H1 (cell line): ENCODE measurements at places on chromosomes 6 and 20. TPM values are rescaled to one million over a fixed set of nuclear protein-coding genes. Genes with fewer than 3 reads are reported as not detected.

DNA sequence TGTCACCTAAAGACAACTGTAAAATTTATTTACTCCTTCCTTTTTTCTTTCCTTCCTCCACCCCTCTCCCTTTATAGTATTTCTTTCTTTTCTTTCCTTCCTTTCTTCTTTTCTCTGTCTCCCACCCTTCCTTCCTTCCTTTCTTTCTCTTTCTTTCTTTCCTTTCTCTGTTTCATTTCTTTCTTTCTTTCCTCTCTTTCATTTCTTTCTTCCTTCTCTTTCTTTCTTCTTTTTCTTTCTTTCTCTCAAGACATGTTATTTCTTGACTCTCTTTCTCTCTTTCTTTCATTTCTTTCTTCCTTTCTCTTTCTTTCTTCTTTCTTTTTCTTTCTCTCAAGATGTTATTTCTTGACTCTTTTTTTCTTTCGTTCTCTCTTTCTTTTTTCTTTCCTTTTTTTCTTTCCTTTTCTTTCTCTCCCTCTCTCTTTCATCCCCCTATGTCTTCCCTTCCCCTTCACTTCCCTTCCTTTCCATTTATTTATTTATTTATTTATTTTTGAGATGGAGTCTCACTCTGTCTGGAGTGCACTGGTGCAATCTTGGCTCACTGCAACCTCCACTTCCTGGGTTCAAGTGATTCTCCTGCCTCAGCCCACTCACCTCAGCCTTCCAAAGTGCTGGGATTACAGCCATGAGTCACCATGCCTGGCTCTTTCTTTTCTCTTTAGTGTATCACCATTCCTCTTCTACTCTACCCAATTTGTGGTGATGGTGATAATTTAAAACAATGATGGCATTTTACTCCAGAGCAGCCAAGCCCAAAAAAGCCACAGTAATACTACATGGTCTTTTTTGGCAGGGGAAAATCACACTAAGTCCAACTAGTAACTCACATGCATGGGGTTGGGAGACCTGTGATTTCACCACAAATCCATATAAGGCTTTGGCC lies 188.2 kb downstream of the ADGRG6 start:
- no peak overlapping the region for H3K4me3 ChIP-seq
- no peak overlapping the region for H3K27ac ChIP-seq
- H3K27me3 ChIP-seq = no peaks in the 10 kb centered on the region
- no peak for DNase-seq
- H3K4me1 ChIP-seq = no peaks in the 10 kb centered on the region
- H3K36me3 ChIP-seq = no peaks in the 10 kb centered on the region

DNA sequence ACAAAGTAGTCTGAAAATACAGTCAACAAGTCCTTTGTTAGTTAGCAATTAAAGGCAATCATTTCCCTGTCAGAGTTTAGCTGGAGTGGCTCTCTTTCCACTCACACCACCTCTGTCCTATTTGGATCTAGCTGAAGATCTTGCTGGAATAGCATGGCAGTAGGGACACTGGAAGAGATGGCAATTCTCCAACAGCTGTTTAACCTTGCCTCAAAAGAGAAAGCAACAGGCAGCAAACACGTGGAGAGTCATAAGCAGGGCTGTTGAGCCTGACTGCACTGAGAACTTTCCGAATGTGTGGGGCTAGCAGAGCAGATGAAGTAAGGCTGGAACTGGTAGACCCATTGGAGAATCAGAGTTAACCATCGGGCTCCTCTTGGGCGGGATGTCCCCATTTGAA lies 38.0 kb upstream of the PRSS35 start:
- no peak overlapping the region for H3K27ac ChIP-seq
- no peaks in the 10 kb centered on the region for H3K27me3 ChIP-seq
- H3K4me3 ChIP-seq = no peak overlapping the region
- no peak for DNase-seq

GRCh38 chr20:51058017-51058416 lies 35.1 kb upstream of the KCNG1 start:
- H3K36me3 ChIP-seq = no peaks in the 10 kb centered on the region
- H3K4me3 ChIP-seq = no peak overlapping the region
- DNase-seq = no peak
- H3K27me3 ChIP-seq = no peaks in the 10 kb centered on the region
- no peak overlapping the region for H3K27ac ChIP-seq
- no peaks in the 10 kb centered on the region for H3K4me1 ChIP-seq

- no peak overlapping the region for H3K27ac ChIP-seq
- H3K36me3 ChIP-seq = no peaks in the 10 kb centered on the region
- DNase-seq = peak; percentile 33
- H3K4me1 ChIP-seq = no peaks in the 10 kb centered on the region
Observed at GRCh38 chr6:6494677-6495076, 93.8 kb upstream of the LY86 start.

- no peaks in the 10 kb centered on the region for H3K27me3 ChIP-seq
- H3K4me1 ChIP-seq = no peaks in the 10 kb centered on the region
Observed at GRCh38 chr6:136012943-136013342, 161.4 kb downstream of the PDE7B start.

PACSIN1 gene
- total RNA-seq = 10.5 and 11.1 TPM in 2 replicates

DNA sequence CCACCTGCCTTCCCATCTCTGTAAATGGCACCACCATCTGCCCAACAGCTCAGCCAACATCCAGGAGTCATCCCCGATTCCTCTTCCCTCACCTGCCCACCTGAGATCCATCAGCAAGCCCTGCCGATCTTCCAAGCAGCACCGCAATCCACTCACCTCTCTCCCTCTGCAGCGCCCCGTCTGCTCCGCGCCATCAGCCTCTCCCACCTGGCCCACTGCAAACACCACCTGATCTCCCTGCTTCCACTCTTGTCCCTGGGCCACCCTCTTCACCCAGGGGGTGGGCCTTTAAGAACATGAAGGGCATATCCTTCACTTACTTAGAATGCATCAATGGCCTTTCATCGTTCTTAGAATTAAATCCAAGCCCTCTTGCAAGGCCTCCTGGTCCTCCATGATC lies 457.3 kb upstream of the SULF2 start:
- H3K4me1 ChIP-seq = no peaks in the 10 kb centered on the region
- H3K27me3 ChIP-seq = no peaks in the 10 kb centered on the region
- no peak for DNase-seq
- H3K36me3 ChIP-seq = no peaks in the 10 kb centered on the region
- H3K27ac ChIP-seq = no peak overlapping the region

DNA sequence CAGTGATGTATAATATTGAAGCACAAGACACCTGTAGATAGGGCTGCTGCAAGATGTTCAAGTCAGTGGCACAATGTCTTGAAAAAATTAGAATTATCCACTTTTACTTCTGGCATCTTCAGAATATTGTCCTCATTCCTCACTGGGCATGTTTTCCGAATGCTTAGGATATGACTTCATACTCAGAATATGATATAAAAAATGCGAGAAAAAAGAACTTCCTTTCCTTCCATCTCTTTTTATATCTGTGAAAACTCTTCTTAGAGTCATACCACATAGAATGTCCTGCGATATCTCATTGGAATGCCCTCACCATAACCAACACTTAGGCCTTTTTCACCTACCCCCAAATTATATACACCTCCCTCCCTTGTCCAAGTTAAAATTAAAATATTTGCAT lies 4.6 kb downstream of the MAS1L start:
- DNase-seq = no peak
- H3K4me1 ChIP-seq = no peaks in the 10 kb centered on the region
- no peaks in the 10 kb centered on the region for H3K27me3 ChIP-seq
- no peak overlapping the region for H3K4me3 ChIP-seq
- H3K27ac ChIP-seq = no peak overlapping the region
- no peaks in the 10 kb centered on the region for H3K36me3 ChIP-seq

DNA sequence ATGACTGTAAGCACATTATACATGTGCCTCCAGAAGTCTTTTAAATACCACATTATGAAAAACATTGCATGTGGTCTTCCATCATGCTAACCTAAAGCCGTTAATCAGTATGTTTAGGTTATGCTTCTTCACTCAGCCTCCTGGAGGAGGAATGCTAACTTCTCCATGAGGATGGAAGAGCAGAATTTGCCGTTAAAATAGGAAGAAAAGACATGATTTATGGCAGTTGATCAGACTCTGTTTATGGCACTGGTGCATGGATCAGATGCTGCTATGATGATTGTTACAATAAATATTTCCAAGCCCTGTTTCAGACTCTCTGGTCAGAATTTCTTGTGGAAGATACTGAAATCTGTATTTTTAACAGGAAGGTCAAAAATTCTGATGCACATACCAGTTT lies 31.7 kb downstream of the MAP3K4 start:
- no peak overlapping the region for H3K4me3 ChIP-seq
- H3K27ac ChIP-seq = no peak overlapping the region
- DNase-seq = no peak
- no peaks in the 10 kb centered on the region for H3K36me3 ChIP-seq

TIAM2 gene
- total RNA-seq = 22.2 and 23.9 TPM in 2 replicates

DNA sequence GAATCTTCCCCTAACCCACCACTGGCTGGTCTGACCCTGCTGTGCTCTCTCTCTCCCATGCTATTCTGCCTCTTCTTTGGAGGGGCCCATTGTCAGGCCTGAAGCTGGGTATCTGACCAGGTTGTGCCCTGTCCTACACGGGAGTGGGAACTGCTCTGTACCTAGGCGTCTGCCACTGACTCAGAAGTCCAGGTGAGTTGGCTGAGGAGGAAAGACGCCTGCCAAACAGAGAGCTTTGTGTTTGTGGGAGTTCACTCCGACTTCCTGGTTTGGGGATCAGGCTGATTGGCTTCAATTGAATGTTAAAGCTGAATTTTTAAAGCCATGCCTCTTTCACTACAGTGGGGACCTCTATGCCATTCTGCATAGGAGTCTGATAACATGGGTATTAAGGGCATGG lies 136.0 kb downstream of the CCDC170 start:
- H3K36me3 ChIP-seq = no peaks in the 10 kb centered on the region
- no peak overlapping the region for H3K4me3 ChIP-seq
- no peak overlapping the region for H3K27ac ChIP-seq
- H3K4me1 ChIP-seq = peaks cover 4% of the 10 kb centered on the region
- no peaks in the 10 kb centered on the region for H3K27me3 ChIP-seq

- H3K27ac ChIP-seq = no peak overlapping the region
- no peaks in the 10 kb centered on the region for H3K27me3 ChIP-seq
- no peak overlapping the region for H3K4me3 ChIP-seq
- no peak for DNase-seq
- H3K36me3 ChIP-seq = no peaks in the 10 kb centered on the region
Observed at GRCh38 chr6:113481910-113482309, 375.2 kb upstream of the MARCKS start.

DNA sequence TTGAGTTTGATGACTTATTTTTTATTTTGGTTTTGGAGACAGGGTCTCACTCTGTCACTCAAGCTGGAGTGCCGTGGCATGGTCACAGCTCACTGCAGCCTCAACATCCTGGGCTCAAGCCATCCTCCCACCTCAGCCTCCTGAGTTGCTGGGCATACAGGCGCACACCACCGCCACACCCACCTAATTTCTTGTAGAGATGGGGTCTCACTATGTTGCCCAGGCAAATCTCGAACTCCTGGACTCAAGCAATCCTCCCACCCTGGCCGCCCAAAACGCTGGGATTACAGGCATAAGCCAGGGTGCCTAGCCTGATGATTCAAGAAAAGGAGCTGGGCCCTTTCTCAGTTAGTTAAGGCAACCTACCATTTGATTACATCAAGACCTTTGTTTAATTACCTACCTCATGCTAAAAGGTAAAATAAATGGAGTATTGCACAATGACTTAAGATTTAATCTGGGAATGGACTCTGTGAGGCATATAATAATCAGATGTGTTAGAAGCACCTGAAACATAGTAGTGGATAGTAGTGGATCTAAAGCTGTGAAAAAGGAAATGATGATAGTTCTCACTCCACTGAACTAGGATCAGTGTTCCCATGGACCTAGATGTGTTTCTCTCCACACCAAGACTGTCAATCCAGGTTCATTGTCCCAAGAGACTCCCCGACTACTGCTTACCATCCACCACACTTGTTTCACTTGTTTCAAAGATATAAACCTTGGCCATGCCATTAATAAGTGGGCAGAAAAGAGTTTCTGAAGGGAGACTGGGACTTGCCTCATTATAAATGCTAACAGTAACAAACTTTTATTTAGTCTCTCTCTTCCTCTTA lies 2.1 kb downstream of the TNFRSF21 start:
- H3K27me3 ChIP-seq = no peaks in the 10 kb centered on the region
- peak overlapping the region; percentile 93 for H3K4me3 ChIP-seq

- no peak for DNase-seq
- no peak overlapping the region for H3K27ac ChIP-seq
- H3K4me1 ChIP-seq = no peaks in the 10 kb centered on the region
- H3K36me3 ChIP-seq = no peaks in the 10 kb centered on the region
- H3K4me3 ChIP-seq = no peak overlapping the region
Observed at GRCh38 chr20:32296819-32297420, 19.5 kb downstream of the KIF3B start.

PLEKHG1 gene
- 1.6 and 2.2 TPM in 2 replicates for total RNA-seq

DNA sequence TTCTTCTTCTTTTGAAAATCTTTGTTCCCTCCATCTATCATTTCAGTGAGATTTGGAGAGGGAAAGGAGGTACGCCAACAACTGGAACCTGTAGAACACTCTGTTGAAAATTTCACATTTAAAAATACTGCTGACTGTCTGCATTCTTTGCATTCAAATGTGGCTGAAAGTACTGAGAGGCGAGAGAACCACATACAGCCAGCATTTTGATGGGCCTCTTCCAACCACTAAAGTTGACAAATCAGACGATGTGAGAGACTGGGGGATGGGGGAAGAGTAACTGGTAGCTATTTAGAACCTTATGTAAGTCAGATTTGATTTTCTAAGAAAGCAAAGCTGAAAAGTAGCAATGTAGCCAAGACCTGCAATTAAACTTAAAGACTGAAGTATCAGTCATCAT lies 77.5 kb downstream of the FKBP5 start:
- no peaks in the 10 kb centered on the region for H3K27me3 ChIP-seq
- no peak overlapping the region for H3K4me3 ChIP-seq

PPP1R3G gene
- total RNA-seq = 0.09 TPM in 1 of 2 replicates, not detected in the other

- H3K4me3 ChIP-seq = no peak overlapping the region
- peaks cover 9% of the 10 kb centered on the region for H3K4me1 ChIP-seq
- DNase-seq = no peak
- H3K36me3 ChIP-seq = no peaks in the 10 kb centered on the region
- H3K27me3 ChIP-seq = 0 out of 2 replicates have a peak, but pooled peaks cover 2% of the 10 kb centered on the region
- H3K27ac ChIP-seq = no peak overlapping the region
Observed at GRCh38 chr20:60695226-60696000, 556.6 kb upstream of the CDH4 start.

IL20RA gene
- 1.5 and 1.7 TPM in 2 replicates for total RNA-seq

TCP11 gene
- not detected in 2 replicates for total RNA-seq

FNDC1 gene
- total RNA-seq = 0.30 and 0.42 TPM in 2 replicates

GRCh38 chr6:17064975-17065374 lies 36.9 kb upstream of the STMND1 start:
- H3K27me3 ChIP-seq = no peaks in the 10 kb centered on the region
- H3K4me3 ChIP-seq = no peak overlapping the region
- DNase-seq = no peak

- H3K36me3 ChIP-seq = peaks cover 67% of the 10 kb centered on the region
- no peak for DNase-seq
- H3K4me1 ChIP-seq = no peaks in the 10 kb centered on the region
- no peak overlapping the region for H3K27ac ChIP-seq
- no peak overlapping the region for H3K4me3 ChIP-seq
Observed at GRCh38 chr6:89853068-89853467, 23.4 kb downstream of the CASP8AP2 start.

VNN1 gene
- not detected in 2 replicates for total RNA-seq

- no peak overlapping the region for H3K4me3 ChIP-seq
- DNase-seq = no peak
- no peaks in the 10 kb centered on the region for H3K36me3 ChIP-seq
- no peaks in the 10 kb centered on the region for H3K27me3 ChIP-seq
Observed at GRCh38 chr20:564192-564591, 20.6 kb upstream of the CSNK2A1 start.

- no peaks in the 10 kb centered on the region for H3K36me3 ChIP-seq
- no peak for DNase-seq
- H3K27ac ChIP-seq = no peak overlapping the region
- H3K27me3 ChIP-seq = no peaks in the 10 kb centered on the region
- no peak overlapping the region for H3K4me3 ChIP-seq
- peaks cover 18% of the 10 kb centered on the region for H3K4me1 ChIP-seq
Observed at GRCh38 chr20:32968478-32969241, 35.6 kb downstream of the SUN5 start.
